ENCODE measurements at places on chromosomes 2 and 18.

- no peak for DNase-seq
Measured at GRCh38 chr2:15050483-15050882, 418.0 kb downstream of the LRATD1 start.

DNA sequence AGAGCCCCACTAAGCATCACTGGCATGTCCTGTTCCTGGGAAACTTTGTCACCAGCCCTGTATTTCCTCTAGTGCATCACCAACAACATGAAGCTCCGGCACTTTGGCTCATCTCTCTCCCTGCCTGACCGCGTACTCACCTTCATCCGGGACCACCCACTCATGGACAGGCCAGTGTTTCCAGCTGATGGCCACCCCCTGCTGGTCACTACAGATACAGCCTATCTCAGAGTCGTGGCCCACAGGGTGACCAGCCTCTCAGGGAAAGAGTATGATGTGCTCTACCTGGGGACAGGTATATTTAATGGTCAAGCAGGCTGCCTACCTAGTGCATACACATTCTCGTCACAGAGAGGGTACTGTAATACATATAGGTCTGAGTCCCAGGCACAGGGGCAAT is 21.0 kb downstream of the SEMA4F start:
- DNase-seq: no peak

DNA sequence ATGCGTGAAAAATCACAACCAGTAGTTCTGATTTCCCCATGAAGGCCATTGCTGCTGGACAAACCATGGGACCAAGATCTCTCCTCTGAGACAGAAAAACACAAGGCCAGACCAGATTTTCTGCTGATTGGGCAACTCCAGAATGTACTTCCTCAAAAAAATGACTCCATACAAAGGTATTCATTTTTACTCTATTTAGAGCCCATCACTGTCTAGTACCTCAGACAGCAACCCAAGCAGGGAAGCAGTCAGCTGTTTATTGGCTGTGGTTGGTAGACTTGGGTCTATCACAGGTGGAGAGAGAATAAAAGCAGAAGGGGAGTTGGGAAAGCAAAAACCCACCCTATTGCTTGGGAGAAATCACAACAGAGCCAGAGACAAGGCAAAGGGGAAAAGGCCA is 219.9 kb downstream of the PIK3C3 start:
- DNase-seq: peak; percentile 3

DNA sequence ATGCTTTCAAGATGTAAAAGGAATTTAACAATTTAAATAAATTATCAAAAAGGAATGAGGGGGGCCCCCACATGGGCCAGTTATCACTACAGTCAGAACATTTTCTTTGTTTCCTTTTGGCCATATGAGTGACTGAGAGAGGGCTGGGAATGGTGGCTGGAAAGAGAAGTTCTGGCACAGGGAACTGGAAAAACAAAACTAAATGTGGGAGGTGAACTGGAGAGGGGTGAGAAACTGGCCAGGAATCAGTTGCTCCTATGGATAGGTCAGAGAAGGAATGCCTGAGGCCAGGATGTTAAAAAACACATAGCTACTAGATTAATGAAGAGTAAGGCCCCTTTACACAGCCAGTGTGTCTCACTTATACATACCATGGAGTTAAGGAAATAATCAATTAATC is 121.0 kb downstream of the RBMS1 start:
- no peak for DNase-seq

DNA sequence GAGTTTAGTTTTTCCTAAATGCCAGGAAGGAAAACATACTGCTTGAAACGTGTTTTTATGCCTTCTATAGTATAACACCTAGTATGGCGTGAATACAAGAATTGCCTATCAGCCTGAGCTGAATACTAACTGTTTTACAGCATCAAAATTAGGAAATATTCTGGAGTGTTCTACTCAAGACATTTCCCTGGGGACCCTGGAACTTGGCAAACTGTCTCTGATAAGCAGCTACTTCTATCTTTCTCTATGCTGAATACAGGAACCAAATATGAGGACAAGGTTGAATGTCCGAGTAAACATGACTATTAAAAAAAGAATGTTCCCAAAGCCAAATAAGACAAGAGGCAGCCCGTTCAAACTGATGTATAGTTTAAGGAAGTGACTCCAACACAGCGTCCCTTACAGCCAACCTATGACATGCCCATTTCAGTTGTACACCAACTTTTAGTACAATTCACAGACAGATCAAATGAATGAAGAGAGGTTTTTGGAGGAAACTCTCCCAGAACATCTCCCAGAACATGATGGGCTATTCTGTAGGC is 951.3 kb upstream of the ACVR2A start:
- DNase-seq: no peak

GRCh38 chr2:20919297-20919800 is 96.4 kb upstream of the LDAH start:
- no peak for DNase-seq

- DNase-seq: no peak
Measured at GRCh38 chr18:62345909-62346308, 20.8 kb downstream of the TNFRSF11A start.

GRCh38 chr2:237097326-237097910 is 11.7 kb downstream of the COPS8 start:
- no peak for DNase-seq

Measured in left lung (tissue), 14 donors.